ENCODE measurements at places on chromosomes 5 and 9.
A peak's percentile ranks its signal among the peaks of the same experiment; 100 is the strongest.

- no peak for DNase-seq
These were observed 5.2 kb upstream of the SLC27A4 start for GRCh38 chr9:128335161-128335560.

GRCh38 chr9:92607773-92608172 lies 62.2 kb downstream of the IPPK start:
- DNase-seq, result peak; percentile 27

DNA sequence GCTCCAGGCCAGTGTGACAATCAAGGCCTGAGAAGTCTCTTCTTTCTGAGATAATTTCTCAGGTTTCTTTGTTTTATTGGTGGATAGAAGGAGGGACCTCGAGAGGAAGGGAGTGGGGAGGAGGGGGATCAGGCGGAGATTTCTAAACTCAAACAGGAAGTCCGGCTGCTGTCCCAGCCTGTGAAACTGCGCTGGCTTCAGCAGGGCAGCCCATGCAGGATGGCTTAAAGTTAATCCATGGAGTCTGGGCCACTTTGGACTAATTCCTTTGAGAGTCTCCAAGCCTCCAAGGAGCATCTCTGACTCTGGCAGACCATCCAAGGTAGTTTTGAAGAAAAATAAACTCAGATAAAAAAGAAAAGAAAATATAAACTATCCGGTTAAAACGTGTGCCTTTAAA lies 378.5 kb downstream of the MLLT3 start:
- no peak for DNase-seq

DNA sequence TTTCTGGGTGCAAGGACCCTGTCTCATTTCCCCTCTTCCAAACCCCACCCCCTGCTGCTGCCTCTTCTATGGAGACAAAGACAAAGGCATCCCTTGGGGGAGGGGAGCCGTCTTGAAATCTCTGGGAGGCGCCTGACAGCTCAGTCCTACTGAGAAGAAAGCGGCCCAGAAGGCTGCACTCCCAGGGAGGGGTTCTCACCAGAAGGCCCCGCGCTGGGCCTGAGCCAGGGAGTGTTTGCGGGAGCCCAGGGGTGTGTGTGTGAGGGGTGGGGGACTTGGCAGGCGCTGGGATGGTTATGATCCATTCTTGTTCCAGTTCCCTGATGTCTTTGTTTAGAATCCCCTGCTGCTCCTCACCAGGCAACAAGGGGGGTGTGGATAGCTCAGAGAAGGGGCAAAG lies 45.7 kb upstream of the ALDH1B1 start:
- DNase-seq, result no peak

DNA sequence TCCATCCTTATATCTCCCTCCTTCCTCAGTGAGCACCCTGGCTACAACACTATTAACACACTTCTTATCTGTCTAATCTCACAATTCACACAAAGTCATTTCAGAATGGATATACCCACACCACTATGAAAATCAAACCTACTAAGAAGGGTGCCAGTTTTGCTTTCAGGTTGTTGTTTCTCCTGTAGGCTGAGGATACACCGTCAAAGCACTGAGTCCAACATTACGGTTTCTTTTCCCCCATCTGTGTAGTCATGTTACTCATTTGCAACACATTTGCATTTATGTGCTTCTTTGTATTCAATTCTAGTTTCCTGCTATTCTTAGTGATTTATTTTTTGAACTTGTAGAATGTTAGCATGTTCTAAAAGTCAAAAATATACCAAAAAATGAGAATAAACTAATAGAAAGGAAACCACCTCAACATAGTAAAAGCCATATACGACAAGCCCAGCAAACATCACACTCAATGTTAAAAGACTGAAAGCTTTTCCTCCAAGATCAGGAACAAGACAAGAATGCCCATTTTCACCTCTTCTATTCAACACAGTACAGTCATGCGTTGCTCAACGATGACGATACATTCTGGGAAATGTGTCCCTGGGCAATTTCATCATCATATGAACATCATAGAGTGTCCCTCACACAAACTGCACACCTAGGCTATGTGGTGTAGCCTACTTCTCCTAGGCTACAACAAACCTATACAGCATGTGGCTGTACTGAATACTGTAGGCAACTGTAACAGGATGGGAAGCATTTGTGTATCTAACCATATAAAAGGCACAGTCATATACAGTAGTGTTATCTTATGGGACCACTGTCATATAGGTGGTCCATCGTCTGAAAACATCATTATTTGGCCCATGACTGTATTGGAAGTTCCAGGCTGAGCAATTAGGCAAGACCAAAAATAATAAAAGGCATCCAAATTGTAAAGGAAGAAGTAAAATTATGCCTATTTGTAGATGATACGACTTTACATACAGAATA lies 6.3 kb downstream of the ROR2 start:
- no peak for DNase-seq

GRCh38 chr5:115372146-115372545 lies 75.7 kb upstream of the CCDC112 start:
- DNase-seq, result no peak

DNA sequence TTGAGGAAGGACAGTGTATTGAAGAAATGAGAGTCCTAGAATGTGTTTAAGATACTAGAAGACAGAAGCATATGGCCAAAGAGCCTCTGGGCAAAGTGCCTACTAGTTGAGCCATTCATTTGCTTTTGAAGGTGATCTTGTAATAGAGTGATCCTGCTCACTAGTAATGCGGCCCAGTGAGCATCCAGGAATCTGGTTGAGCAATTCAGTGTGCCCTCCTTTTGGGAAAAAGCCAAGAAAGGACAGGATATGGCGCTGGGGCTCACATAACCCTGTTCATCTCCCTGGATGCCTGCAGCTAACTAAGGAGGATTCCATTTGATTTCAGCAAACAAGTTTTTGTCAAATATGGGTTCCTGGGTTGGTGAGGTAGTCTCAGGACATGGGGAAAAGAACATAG lies 16.3 kb downstream of the ADAM19 start:
- DNase-seq, result no peak

DNA sequence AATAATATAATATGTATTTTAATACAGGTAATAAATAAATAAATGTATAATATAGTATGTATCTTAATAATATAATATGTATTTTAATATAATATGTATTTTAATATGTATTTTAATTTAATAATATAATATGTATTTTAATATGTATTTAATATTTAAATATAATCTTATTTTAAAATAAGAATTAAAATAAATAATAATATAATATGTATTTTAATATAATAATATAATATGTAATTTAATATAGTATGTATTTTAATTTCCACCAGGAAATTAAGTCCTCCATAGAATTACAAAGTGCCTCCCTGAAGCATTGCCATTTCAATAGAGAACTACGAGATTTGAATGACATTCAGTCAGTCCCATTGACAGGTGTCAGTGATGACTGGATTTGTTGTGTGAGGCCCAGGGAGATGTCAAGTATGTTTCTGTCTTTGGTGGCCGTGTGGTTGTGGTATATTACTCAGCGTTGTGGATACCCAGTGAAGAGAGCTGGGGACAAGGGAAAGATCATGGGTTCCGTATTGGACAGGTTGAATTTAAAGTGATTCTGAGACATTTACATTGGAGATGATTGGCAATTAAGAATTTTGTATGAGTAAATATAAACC lies 14.2 kb upstream of the C5orf46 start:
- DNase-seq, result no peak

DNA sequence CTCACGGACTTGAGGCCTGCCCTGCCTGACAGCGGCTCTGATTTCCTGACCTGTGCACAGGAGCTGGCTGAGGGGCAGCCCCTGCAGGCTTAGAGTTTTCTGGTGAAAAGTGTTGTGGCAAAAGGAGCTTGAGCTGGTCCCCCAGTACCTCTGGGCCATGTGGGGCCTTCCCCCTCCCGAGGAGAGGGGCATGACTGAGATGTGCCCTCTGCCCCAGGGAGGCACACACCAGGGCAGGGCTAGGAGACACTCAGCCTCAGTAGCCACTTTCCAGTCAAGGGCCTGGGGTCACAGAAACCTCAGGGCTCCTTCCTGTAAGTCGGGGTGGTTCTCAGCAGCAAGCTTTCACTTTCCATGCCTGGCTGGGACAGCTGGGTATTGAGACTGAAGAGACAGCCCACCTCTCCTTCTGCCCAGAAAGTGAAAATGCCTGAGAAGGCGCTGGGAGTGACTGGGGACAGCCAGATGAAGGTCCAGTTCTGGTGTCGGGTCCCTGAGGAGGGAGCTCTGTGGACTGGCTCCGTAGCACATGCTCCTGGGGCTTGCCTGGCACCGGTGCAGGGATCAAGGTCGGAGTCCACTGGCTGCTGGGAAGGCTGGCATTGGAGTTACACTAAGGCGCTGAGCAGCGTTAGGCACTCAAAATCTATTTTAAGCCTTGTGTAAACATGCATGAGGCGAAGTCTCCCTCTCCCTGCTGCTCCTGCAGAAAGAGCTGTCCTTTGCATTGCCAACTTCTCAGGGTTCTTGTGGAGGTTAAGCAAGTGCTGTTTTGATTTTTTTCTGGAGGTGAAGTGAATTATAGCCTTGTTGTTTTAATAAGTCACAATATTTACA lies 394.9 kb downstream of the GADD45G start:
- peak; percentile 83 for DNase-seq

DNA sequence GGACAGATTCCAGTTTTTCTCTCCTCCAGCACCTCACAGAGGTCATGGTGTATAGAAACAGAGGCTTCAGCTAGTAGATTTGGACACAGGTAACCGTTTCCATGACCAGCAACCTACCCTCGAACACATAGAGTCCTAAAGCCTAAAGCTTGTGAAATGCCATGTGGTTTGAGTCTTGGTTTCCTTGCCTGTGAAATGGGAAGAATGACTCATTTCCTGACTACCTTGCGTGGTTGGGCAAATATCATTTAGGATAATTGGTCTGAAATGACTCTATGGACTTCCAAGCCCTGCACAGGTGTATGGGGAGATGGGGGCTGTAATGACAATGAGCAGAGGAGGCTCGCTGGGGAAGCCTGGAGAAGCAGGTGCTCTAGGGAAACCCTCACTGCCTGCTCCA lies 134.6 kb downstream of the TTLL11 start:
- no peak for DNase-seq

- no peak for DNase-seq
These were observed 32.1 kb downstream of the FAM163B start for GRCh38 chr9:133576875-133577736.

GRCh38 chr5:94103514-94104245 lies 362.3 kb upstream of the POU5F2 start:
- no peak for DNase-seq

- no peak for DNase-seq
These were observed 19.4 kb downstream of the FXN start for GRCh38 chr9:69054989-69055388.

DNA sequence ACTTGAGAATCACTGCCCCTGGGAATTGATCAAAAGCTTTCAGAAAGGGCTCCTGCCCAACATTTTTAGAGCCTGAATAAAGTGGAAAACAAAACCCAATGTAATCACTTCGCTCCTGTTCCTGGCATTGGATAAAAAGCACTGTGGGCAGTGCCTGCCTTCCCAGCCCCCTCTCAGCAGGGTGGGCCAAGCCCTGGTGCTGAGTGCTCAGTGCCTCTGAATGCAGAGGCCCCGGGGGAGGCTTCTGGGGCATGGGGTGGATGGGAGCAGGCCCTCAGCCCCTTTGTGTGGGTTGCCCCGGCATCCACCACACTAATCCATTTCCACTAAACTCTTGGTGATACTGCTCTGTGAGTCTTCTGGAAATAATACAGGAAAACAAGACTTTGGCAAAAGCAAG lies 55.6 kb downstream of the CFAP90 start:
- DNase-seq, result no peak

GRCh38 chr5:79133121-79133656 lies 21.6 kb downstream of the BHMT start:
- peak; percentile 10 for DNase-seq

DNA sequence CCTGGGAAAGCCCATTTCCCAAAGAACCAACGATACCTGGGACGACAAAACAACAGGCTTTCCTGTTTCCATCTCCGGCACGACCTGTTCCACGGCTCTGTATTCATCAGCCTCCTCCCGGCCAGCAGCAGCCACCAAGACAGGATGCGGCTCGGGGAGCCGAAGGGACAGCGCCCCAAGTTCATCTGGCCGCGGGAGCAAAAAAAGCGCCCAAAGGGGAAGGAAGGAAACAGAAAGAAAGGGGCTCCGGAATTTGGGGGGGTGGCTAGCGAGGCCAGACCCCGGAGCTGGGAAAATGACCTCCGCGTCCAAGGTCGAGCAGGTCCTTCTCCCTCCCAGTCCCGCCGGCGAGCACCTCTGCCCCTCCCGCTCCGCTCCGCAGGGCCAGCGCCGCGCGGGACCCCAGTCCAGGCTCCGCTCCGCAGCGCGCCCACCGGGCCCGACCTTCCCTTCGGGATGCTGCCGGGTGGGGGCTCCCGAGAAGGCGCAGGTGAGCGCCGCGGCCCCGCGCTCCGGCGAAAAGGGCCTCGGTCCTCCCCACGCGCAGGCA lies 608 bp downstream of the ELOVL7 start:
- no peak for DNase-seq

GRCh38 chr5:180070756-180071530 lies 616 bp downstream of the RNF130 start:
- DNase-seq, result no peak

GRCh38 chr5:108654051-108654450 lies 93.6 kb upstream of the FER start:
- no peak for DNase-seq

GRCh38 chr5:133663397-133664054 lies 51.2 kb upstream of the FSTL4 start:
- DNase-seq, result no peak

GRCh38 chr5:10808347-10809226 lies 47.6 kb upstream of the DAP start:
- no peak for DNase-seq

- DNase-seq, result no peak
These were observed 255.2 kb downstream of the DEPDC1B start for GRCh38 chr5:60444661-60445360.

- no peak for DNase-seq
These were observed 1.0 kb downstream of the CERT1 start for GRCh38 chr5:75510417-75510835.

- peak; percentile 80 for DNase-seq
These were observed 208.8 kb upstream of the IRX2 start for GRCh38 chr5:2960294-2960693.

DNA sequence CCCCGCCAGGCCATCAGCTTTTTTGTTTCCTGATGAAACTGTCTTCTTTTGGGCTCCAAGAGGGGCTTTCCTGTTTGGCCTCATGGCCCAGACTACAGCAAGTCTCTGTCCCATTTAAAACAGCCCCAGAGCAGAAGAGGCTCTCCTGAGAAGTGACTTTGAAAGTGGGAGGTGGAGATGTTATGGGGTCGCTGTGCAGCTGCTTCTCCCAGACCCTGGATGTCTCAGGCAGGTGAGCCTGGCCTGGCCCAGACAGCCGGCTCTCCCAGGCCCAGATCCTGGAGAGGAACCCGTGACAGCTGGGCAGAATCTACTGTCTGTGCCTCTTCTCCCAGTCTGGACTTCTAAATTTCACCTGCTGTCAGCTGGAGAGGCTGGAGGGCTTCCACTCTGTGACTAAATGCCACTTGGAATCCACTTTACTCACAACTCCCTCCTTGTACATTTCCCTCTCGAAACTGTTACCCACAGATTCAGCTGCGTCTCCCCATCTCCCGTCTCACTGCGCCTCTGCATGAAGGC lies 20.6 kb downstream of the FAM78A start:
- no peak for DNase-seq

GRCh38 chr5:82356808-82357671 lies 78.9 kb upstream of the RPS23 start:
- DNase-seq, result no peak

Measured in NCI-H1105 (cell line).